Metanephros (tissue), 2 donors: ENCODE measurements at places on chromosomes 4 and X. TPM values are rescaled to one million over a fixed set of nuclear protein-coding genes. Genes with fewer than 3 reads are reported as not detected.

Gene PROM1
- total RNA-seq, result 34.9 TPM

Gene PAGE5
- not detected for total RNA-seq

Gene GPR173
- 13.7 TPM for total RNA-seq

Gene SRP72
- 48.6 TPM for total RNA-seq

Gene REELD1
- 0.35 TPM for total RNA-seq
